Stimulated activated CD4-positive, alpha-beta T cell treated with anti-CD3 and anti-CD28 coated beads, Interleukin-15, amount 100 ng/mL, for 1 hour (primary cell): ENCODE measurements at places on chromosomes 16 and 17.

- DNase-seq: no peak
Observed at GRCh38 chr17:57226793-57227192, 29.5 kb upstream of the MSI2 start.

- no peak for DNase-seq
Observed at GRCh38 chr16:26605626-26606271, 461.0 kb upstream of the C16orf82 start.

DNA sequence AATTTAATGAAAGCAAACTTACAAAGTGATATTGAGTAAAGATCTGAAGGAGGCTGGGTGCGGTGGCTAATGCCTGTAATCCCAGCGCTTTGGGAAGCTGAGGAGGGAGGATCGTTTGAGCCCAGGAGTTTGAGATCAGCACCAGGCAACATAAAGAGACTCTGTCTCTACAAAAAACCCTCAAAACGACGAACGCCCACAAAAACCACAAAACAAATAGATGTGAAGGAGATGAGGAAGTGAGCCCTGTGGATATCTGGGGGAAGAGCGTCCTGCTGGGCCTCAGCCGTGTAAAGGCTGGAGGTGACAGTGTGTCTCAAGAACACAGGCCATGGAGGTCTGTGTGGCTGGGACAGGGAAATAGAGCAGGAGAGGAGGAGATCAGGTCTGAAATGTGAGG lies 68.8 kb downstream of the ITFG1 start:
- DNase-seq: no peak

DNA sequence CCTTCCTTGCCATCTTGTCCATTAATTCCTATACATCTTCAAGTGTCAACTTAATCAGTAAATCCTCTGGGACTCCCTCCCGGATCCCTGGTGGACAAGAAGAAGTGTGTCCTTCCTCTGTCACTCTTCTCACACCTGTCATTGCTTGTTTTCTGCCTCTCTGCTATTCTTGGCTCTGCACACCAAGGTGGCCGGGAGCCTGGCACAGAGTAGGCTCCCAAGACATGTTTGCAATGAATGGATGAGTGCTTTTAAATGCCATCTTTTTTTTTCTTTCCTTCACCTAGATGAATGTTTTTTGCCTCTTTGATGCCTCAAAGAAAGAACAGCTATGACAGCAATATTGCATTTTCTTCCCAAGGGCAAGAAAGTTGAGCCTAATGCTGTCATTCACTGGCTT lies 58.0 kb upstream of the CLEC18A start:
- DNase-seq: no peak

GRCh38 chr17:32161029-32161428 lies 18.7 kb downstream of the RHOT1 start:
- DNase-seq: no peak

DNA sequence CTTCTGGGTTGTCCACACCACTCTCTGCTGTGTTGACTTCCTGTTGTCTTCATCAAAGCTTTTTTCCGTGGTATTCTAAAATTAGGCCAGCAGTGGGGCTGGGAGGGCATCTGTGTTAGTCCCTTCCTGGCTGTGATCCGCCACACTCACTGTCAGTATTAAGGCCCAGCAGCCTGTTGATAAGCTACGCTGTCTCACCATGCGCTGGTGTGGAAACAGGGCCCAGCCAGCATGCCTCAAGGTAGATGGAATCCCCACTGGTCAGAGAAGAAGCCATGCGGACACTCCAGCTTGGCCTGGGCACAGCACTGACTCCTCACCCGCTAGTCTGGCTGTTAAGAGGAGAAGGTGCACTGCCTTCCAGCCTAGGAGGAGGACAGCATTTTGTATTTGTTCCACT lies 11.4 kb downstream of the CDR2L start:
- no peak for DNase-seq

- DNase-seq: no peak
Observed at GRCh38 chr16:50310308-50311133, 44.2 kb downstream of the ADCY7 start.

- DNase-seq: peak; percentile 56
Observed at GRCh38 chr17:7351665-7352502, at the start of gene KCTD11. KCTD11 (plus strand) TSS chr17:7352162.

DNA sequence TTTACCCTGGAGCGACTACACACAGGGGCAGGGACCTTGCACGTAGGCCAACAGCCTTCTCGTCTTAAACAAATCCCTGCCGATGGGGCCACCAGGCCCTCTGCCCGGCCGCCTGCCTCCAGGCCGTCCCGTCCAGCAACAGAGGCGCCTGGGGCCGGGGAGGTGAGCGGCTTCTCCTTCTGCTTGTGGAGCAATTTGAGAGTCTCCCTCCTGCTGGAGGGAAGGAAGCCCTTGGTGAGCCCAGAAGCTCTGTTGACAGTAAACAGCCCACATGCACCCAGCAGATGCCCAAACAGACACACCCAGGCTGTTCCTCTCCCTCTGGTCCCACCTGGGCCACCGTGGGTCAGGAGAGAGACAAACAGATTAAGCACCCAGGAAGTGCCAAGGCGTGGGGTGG lies 8.1 kb downstream of the SLC43A2 start:
- no peak for DNase-seq

DNA sequence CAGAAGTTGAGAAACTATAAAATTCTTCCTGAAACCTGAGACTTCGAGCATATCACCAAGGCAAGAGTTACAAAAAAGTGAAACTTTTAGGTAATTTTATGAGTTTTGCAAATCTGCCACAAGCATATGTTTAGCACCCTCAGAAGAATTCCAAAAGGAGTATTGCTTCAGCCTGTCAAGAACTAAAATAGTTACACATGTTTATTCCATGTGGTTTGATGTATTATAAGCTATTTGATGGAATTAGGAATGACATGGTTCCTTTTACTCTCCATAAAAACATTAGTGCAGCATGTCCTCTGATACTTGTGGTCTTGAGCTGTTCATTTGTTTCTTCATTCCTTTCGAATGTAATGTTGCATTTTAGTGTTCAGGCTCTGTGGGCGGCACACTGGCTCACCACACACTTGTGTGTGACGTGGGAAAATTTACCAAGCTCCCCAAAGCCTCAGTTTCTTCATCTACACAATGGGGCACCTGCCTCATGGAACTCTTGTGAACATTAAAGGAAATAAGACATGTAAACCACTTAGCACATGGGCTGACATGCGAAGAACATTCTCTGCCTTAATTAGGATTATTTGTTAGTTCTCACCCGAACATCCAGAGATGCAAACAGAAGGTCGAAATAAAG lies 204.2 kb upstream of the FOXF1 start:
- DNase-seq: no peak

- no peak for DNase-seq
Observed at GRCh38 chr16:54938212-54939028, 7.8 kb downstream of the IRX5 start.

DNA sequence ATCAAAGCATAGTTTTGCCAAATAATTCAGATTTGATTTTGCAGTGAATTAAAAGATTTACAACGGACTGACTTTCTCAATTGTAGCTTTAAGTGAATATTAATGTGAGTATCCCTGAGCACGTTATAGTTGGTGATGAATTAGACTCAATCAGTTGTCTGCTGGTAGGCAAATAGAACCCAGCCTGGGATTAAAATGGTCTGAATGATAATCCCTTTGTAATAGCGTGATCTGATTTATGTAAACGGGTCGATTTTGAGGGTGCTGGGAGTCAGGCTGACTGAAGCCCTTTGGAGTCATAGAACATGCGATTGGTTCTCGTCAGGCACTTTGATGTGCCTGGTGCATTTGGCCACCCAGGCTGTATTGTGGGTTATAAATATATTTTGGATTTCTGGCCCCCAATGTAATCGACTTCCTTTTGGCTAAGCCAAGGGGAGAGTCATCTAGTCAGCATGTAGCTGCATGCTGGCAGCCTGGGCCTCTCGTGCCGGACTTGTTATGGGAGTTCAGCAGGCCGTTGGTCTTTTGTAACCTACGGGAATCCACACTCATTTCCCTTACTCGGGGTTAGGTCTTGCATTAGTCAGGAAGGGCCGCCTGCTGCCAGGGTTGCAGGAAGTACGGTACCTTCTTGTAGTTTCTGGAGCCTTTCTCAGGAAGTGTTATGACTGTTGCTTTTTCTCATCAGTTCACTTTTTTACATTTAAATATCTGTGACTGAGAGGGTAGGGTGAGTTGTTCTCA lies 5.4 kb downstream of the PGS1 start:
- DNase-seq: no peak

- DNase-seq: no peak
Observed at GRCh38 chr16:15897121-15897780, 8.8 kb upstream of the CEP20 start.

- DNase-seq: no peak
Observed at GRCh38 chr16:77289331-77289809, 90.2 kb downstream of the SYCE1L start.

DNA sequence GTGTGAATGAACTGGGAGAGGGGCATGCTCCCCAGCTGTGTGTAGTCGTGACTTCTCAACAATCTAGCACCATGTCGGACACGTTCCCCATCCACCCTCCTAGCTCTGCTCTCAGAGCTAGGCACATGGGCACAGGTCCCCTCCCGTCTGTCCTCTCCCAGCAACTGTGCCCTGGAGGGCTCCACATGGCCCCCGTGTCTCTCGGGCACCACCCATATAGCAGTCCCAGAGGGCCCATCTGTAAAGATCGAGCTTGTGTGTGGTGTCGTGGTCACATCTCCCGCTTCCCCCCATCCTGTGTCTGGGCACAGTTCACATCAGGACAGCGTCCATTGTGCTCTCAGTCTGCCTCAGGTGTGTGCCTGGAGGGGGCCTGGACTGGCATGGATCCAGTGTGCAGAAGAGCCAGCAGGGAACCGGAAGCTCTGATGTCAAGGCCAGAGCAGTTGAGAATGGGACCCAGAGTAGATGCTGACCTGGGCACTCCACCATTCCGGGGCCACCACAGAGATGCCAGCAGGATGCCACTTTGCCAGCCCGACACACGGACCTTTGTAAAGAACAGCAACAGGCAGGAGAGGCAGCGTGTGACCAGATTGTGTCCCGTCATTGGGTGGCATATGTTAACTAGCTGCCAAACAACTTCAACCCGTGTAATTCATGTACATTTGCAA lies 55.7 kb downstream of the MARF1 start:
- no peak for DNase-seq

- DNase-seq: no peak
Observed at GRCh38 chr16:2253293-2253692, 1.9 kb upstream of the ECI1 start.

GRCh38 chr17:78870621-78871020 lies 30.0 kb upstream of the USP36 start:
- no peak for DNase-seq

DNA sequence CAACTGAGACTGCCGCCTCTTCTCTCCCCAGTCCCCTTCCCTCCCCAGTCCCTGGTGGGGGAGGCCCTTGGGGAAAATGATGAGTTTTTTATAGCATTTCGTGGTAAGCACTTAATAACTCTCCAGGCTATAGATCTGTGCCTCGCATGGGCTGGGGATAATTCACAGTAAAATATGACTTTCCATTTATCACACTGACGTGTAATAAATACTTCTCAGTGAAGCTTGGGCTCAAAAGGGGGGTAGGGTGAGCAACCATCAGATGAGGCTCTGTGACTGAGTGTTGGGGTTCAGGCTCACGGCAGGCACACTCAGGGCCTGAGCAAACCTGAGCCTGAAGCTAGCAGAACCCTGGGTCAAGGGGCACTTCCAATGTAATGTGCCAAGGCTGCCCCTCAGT lies 101.6 kb downstream of the CCT6B start:
- no peak for DNase-seq

- no peak for DNase-seq
Observed at GRCh38 chr16:85304337-85304736, 192.1 kb upstream of the CIBAR2 start.

- no peak for DNase-seq
Observed at GRCh38 chr17:20262226-20263114, 204.9 kb downstream of the LGALS9B start.

- DNase-seq: no peak
Observed at GRCh38 chr17:79183293-79184158, 108.9 kb downstream of the ENGASE start.

DNA sequence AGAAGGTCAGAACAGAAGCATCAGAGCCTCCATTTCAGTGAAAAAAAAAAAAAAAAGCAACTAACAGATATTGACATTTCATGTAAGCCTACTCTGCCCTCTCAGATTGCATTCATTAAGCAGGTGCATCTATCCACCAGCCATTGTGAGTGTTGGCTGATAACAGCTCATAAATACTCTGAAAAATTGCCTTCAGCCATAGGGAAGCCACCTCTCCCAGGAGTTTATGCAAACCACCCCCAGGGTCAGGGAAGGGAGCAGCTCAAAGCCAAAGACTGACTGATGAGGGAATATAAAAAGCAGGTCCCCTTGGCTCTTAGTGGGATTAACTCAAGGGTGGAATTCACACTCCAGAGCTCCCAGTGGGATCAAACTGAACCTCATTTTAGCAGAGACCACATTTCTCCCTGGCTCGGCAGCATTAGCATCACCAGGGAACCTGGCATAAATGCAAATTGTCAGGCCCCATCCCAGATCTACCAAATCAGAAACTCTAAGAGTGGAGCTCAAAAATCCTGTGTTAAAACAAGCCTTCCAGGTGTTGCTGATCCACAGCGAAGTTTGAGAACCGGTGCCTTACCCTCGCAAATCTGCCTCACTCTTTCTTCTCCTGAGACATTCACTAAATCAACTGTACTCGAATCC lies 14.2 kb downstream of the APOH start:
- no peak for DNase-seq

- DNase-seq: no peak
Observed at GRCh38 chr16:58366247-58367031, 25.8 kb upstream of the GINS3 start.

GRCh38 chr17:36128411-36128978 lies 24.9 kb downstream of the CCL4 start:
- DNase-seq: no peak

GRCh38 chr17:80675438-80676095 lies 130.9 kb downstream of the RPTOR start:
- DNase-seq: no peak

GRCh38 chr17:63946440-63947363 lies 14.6 kb upstream of the CD79B start:
- DNase-seq: peak; percentile 18

- DNase-seq: no peak
Observed at GRCh38 chr17:59027750-59028149, 78.9 kb downstream of the TRIM37 start.

- no peak for DNase-seq
Observed at GRCh38 chr16:27108051-27108770, 41.5 kb downstream of the C16orf82 start.

DNA sequence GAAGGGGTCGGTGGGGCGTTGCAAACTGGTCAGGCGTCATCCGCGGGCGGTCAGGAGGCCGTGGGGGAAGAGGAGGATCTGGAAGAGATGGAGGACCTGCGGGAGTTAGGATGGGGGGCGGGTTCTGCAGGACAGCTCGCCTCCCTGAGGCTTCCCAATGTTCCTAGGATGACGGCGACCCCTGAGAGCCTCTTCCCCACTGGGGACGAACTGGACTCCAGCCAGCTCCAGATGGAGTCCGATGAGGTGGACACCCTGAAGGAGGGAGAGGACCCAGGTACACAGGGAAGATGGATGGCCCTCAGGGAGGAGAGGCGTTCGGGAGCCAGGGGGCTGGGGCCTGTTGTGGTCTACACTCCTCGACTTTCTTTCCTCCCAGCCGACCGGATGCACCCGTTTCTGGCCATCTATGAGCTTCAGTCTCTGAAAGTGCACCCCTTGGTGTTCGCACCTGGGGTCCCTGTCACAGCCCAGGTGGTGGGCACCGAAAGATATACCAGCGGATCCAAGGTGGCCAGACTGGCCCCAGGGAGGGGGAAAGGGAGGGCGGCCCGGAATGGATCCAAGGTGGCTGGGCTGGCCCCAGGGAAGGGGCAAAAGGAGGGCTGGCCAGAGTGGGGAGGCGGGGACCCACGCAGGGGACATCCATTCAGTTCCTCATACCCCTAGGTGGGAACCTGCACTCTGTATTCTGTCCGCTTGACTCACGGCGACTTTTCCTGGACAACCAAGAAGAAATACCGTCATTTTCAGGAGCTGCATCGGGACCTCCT lies 839 bp downstream of the PLD2 start:
- no peak for DNase-seq
